T-helper 1 cell (primary cell): ENCODE measurements at places on chromosomes 2 and 18.

DNA sequence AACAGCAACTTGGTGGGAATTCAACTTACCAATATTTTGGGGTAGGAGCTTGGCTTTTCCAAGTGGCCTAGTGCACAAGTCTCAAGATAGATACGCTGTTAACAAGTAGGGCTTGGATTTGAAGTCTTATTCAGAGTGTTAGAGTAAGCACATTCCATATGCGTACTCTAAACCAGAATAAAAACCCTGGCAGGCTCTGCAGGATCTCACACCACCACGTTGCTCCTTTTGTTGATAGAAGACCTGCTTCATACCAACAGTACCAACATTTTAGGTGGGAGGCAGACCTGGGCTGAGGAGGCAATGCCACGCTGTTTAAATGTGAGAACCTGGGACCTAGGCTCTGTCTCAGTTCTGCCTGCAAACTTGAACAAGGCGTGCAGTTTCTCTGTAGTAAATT, 214.0 kb downstream of the RNF144A start:
- DNase-seq: no peak

DNA sequence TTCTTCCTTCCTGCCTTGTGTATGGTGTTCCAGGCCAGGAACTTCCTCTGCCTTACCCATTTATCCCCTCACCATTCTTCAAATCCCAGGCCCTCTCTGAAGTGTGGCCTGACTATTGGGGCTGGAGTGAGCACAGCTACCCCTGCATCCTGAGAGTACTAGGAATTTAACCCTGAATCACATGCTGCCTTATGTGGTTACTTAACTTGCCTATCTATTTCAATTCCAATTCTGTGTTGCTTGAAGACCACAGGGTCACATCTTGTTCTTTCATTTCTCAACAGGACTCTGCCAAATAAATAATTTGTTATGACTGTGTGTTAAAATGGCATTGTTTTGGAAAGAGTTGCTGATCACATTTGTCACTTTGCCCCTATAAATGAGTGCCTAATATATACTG, 108.6 kb downstream of the CERS6 start:
- no peak for DNase-seq

GRCh38 chr2:233835230-233836186, 18.8 kb downstream of the HJURP start:
- no peak for DNase-seq

DNA sequence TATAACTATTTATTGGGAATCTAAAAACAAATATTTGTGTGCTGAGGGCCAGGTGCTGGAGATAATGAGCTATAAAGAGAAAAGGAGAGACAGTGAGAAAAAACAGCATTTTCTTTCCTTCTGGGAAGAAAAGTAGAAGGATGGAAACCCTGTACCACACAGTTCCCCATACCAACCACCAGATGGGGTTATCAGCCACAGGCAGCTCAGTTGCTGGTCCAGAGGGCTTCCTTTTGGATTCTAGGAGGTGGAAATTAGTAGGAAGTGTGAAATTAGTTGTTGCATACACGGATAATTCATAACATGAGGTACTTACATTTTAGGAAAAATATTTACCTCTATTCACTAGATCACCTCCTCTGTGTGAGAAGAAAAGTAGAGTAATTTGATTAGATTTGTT, 237.0 kb upstream of the FOSL2 start:
- peak; percentile 3 for DNase-seq

- no peak for DNase-seq
These were observed 80.8 kb downstream of the KCTD18 start for GRCh38 chr2:200428961-200429665.

DNA sequence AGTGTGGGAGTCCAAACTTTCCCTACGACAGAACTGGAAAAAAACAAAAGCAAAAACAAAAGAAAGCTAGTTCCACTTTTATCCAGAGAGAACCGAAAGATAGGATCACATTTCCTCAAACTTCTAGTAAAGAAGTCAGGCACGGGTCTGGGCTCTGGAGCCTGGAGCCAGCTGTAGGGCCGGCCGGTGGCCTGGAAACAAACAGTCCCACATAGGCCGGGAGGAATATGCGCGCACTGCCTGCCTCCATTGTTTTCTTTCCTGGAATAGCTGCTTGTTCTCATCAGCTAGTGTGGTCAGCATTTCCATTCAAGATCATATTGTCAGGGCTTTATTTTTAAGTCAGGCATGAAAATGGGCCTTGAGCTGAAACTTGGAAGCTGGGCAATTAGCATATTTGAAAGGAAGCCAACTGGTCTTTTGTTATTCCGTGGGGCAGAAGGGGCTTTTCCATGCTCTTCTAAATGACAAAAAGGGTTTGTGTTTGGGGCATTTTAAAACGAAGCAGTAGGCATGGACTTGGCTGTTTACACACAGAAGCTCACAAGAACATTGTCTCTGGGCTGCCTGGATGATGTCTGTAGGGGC, 58.7 kb upstream of the RFX8 start:
- no peak for DNase-seq

GRCh38 chr2:191376981-191377629, 131.9 kb downstream of the MYO1B start:
- DNase-seq: peak; percentile 8

- DNase-seq: no peak
These were observed 243.6 kb upstream of the RBMS1 start for GRCh38 chr2:160737247-160737646.

DNA sequence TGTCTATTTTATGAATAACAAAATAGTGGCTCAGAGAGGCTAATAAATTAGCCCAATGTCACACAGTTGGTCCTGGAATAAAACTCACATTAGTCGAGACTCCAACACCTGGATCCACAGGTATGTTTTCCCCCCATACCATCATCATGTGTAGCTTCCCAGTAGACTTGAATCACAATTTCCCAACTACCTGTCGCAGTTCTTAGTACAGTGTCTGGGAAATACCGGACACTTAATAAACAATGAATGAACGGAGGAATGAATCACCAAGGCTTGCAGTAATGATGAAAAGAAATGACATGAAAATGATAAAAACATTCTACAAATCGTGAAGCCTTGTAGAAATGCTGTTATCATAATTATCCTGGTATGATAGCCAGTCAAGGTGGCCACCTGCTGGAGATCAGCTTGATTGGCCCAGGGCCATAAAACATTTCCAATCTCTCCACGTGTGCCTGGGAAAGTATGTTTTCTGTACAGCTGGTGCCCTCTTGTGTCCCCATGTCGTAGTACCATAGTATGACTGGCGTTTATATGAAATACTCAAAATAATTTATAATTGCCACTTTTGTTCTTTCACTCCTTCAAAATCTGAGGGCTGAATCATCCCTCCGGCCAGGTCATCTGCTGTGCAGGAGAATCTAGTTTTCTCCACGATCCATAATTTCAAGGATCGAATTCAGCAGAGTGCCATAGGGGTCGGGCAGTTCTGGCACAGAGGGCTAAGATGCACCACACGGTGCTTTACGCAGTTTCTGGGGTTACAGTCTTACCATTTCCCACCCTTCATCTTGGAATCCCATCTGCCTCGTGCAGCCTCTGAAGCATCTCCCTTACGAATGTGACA, 95.4 kb downstream of the LAMA1 start:
- DNase-seq: no peak

DNA sequence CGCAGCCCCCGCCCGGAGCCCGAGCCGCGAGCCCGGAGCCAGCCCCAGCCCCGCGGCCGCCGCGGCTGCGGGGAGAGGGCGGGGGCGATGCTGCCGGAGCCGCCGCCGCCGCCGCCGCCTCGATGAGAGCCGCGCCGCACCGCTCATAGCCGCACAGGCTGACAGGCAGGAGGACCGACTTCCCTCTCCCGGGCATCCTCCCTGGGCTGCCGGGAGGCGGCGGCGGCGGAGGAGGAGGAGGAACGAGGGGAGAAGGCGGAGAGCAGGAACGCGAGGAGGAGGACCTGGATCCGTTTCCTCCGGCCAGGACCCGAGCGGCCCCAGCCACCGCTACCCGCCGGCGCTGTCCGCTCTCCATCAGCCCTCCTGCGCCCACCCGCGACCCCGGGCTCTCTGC, 370 bp downstream of the KLHL29 start:
- DNase-seq: no peak

DNA sequence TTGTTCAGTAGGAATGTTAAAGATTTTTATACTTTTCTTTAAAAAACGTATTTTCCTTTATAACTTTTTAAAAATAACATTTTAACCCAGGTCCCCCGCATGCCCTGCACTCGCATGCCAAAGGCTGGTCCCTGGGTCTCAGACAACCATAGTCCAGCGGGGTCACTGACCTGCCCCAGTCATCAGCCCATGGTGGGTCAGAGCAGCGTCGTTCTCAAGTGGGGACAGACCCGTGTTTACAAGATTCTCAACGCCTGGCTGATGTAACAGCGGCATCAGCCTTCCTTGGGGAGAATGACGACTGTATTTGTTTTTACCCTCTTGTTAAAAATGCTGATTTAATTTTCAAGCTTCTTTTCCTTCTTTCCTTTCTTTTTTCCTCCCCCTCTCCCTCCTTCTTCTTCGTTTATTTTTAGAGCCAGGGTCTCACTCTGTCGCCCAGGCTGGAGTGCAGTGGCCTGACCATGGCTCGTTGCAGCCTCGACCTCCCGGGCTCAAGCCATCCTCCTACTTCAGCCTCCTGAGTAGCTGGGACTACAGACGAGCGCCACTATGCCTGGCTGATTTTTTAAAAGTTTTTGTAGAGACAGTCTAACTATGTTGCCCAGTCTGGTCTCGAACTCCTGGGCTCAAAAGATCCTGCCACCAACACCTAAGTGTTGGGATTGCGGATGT, 1.0 kb upstream of the EFHD1 start:
- DNase-seq: no peak

DNA sequence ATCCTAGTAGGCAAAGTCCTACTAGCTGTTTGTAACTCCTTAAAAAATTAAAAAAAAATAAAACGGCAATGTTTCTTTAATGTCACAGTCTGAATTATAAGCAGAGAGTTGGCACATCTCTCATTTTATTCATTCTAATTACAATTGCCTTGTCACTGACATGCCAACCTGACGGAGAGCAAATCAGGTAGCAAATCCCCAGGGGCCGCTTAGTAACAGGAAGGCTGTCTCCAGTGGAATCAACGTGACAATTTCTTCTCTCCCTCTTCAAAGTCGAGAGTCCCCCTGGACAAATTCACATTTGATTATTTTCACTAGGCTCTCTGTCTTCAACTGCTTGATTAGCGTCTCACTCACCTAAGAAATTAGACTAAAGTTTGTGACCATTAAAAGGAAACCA, 1598.9 kb upstream of the PIK3C3 start:
- no peak for DNase-seq

- no peak for DNase-seq
These were observed 119.6 kb downstream of the SLC8A1 start for GRCh38 chr2:40332191-40332826.

GRCh38 chr18:68467957-68468356, 247.0 kb downstream of the TMX3 start:
- DNase-seq: peak; percentile 30

DNA sequence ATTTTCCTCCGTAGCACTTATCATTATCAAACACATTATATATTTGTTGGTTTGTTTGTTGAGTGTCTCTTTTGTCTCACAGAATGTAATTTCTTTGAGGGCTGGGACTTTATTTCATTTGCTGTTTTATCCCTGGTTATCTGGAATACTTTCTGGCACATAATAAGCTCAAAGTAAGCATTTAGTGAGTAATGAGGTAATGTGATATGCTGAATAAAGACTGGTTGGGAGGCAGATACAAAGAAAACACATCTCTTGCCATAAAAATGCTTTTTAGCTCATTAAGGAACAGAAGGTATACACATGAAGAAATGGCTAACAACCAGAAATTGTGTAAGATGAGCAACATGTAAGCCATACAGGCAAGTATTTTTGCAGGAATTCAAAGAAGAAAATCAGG, 1411.8 kb downstream of the LRP1B start:
- no peak for DNase-seq

GRCh38 chr2:157326698-157327097, 1.1 kb upstream of the ERMN start:
- DNase-seq: no peak

GRCh38 chr2:197035002-197035401, 108.5 kb upstream of the PGAP1 start:
- DNase-seq: no peak

- no peak for DNase-seq
These were observed 357.6 kb downstream of the DSC3 start for GRCh38 chr18:30684825-30685481.

DNA sequence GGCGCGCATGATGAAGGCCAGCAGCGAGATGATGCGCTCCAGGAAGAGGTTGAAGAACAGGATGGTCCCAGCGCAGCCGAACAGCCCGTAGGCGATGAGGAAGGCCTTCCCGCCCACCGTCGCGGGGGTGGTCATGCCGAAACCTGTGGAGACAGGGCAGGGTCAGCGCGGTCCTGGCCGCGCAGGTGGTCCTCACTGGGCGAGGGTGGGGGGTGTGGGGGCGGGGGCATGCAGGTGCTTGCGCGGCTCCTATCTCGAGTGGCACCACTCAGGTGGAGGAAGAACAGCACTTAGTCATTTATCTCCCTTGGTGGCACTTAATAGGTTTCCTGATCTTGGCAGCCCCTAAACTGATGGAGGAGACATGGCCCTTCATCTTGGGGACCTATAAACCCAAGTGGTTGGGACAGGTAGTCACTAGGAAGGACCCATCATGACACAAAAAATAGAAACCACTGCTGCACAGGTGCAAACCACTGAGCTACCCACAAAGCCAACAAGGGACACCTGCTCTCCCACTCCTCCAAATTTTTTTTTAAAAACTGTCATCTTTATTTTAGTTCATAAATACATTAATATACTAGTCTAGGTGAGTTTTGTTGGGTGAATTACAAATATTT, 118.8 kb downstream of the MSH2 start:
- DNase-seq: no peak

DNA sequence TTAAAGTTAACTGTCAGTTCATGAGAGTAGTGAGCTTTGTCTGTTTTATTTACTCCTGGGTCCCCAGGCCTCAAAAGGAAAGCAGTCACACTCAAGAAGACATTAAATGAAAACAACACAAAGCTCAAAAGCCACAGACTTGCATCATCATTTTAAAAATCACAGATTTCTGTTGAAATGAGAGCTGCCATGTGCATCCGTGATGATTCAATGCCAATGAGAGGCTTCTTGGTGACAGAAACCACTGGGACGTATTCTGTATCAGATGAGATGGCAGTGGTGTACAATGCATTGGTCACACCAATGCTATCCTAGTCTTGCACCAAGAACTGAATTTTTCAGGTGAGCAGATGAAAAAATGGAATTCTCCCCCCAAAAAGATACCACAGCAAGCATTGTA, 204.8 kb downstream of the ANAPC1 start:
- DNase-seq: no peak

DNA sequence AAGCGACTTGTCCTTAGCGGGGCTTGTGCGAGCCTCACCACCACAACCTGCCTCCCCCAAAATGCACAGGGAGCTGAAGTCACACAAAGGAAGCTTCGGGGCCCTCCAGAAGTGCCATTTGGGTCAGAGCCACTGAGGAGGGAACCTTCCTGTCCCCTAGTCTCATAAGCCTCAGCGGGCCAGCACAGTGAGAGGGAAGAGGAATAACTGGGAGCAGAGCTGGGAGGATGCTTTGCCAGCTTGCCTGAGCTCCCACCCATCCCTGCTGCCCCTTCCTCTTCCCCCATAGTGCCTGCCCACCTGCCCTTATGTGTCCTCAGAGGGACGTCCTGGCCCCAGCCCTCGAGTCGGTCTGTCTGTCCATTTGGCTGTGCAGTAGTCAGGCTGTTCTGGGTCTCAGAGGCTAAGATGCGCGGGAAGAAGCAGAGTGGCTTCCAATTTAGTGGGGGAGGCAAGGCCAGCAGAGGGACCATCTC, 51.8 kb upstream of the GPR17 start:
- DNase-seq: no peak
